Left colon (tissue), 2 donors: ENCODE measurements at places on chromosomes 5 and 9.

DNA sequence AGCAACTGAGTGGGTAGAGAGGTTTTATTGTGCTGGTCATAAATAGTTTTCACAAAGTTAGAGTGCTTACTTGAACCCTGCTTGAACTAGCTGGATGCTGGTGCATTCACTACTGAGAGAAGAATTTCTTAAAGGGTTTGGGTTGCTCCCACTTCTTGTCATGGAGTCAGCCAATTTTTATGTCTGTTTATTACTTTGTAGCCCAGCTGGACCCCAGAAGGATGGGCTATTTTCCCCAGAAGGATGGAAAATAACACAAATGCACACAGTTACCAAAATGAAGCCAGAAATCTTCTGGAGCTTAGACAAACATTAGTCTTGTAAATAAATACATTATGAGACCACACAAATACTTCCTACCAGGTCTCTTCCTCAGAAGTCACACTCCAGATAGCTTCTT lies 480.8 kb upstream of the TNC start:
- no peak for DNase-seq

- DNase-seq = no peak
Observed at GRCh38 chr9:78927099-78927940, 630.4 kb downstream of the PSAT1 start.

GRCh38 chr5:15525703-15526275 lies 25.8 kb downstream of the FBXL7 start:
- no peak for DNase-seq

- no peak for DNase-seq
Observed at GRCh38 chr9:36276254-36276653, 18.0 kb upstream of the GNE start.

GRCh38 chr9:29212397-29213387 lies 1639.4 kb upstream of the C9orf72 start:
- DNase-seq = peak; percentile 7

DNA sequence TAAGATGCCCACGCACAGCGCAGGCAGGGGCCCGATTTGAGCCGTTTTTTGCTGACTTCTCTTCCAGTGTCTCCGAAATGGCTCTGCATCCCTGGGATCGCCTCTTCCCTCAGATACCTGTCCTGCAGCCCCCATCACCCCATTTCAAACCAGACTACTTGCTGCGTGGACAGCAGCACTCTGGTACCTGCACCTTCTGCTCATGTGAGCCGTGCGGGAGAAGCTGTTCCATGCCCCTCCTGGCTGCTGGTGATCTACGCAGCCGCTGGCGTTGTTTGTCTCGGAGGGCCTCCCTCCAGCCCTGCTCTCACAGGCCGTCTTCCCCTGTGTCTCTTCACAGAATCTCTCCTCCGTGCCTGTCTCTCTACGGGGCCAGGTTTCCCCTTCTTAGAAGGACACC lies 13.4 kb downstream of the CEP72 start:
- no peak for DNase-seq

DNA sequence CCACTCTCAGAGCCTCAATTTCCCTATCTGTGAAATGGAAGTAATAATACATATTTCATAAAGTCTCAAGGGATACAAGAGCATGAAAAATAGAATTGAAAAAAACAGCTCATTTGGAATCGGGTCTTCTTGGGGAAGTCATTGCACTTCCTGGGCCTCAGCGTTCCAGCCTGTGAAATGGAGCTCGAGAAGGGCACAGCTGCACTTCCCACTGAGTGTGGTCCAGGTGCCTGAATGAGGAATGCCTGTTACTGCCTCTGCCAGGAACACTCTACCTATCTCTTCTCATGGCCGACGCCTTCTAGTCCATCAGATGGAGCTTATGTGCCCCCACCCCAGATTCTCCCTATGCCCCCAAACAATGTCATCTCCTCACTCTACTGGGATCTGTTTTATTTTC lies 924 bp upstream of the NEURL1B start:
- DNase-seq = peak; percentile 26

- DNase-seq = no peak
Observed at GRCh38 chr5:91266184-91266705, 116.9 kb downstream of the ARRDC3 start.

GRCh38 chr5:163695830-163696578 lies 190.6 kb downstream of the MAT2B start:
- peak; percentile 25 for DNase-seq

DNA sequence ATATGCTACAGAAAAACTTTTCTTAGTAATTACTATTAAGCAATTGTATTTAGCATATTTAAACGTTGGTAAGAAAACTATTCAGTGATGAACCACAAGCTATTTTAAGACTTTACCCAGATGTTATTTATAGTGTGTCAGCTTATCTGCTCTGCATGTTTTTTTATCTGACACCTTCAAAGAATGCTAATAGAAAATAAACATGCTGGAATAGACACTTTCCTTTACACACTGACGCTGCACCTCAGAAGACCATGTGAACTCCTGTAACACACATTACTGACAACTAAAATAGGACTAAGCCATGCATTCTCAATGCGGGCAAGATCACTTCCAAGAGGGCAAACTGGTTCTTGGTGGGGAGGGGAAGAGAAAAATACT lies 38.3 kb downstream of the FNIP1 start:
- DNase-seq = no peak

GRCh38 chr9:110128664-110129329 lies 79.2 kb downstream of the C9orf152 start:
- DNase-seq = no peak
